Tongue (tissue), 3 donors: ENCODE measurements at places on chromosomes 16 and 17.

DNA sequence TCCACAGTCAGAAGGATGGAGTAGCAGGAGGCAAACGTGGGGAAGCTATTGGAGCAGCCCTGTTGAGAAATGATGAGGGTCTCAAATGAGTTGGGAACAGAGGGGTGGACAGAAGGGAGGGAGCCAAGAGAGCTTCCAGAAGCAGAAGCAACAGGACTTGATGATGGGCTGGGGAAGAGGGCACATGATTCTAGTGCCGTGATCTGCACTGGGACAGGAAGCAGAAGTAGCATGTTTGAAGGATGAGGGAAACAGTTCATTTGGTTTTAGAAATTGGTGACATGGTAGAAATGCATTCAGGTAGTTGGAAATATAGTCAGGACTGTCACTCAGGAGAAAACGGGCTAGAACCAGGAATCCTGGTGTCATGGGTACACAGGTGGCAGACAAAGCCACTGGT, 19.4 kb downstream of the EMP2 start:
- no peak for DNase-seq

GRCh38 chr17:34236281-34236892, 18.7 kb upstream of the CCL2 start:
- DNase-seq = no peak

DNA sequence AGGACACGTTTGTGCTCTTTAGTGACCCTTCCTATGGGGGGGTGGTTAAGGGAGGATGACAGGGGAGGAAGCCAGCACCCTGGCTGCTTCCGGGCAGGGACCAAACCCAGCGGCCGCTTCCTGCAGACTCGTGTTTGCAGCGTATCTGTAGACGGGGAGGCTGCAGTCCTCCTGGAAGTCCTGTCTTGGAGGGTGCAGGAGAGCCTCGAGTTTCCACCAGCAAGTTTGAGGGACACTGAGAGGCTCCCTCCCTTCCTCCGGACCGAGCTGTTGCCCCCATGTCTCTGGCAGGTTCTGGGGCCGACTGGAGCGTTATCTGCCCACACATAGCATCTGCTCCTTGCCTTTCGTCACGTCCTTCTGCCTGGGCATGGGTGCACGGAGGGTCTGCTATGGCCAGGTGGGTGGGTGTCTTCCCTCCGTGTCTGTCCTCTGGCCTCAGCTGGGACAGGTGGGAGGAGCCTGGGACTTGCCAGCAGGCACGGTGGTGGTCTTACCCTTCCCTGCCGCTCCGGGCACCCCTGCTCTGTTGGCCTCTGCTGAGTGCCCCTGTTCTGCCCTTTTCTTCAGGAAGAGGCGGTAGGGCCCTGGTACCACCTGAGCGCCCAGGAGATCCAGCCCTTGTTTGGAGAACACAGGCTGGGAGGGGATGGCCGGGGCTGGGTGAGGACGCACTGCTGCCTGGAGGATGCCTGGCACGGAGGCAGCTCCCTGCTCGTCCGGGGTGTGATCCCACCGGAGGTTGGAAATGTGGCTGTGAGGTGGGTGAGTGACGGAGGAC, 8.8 kb downstream of the ENGASE start:
- no peak for DNase-seq

DNA sequence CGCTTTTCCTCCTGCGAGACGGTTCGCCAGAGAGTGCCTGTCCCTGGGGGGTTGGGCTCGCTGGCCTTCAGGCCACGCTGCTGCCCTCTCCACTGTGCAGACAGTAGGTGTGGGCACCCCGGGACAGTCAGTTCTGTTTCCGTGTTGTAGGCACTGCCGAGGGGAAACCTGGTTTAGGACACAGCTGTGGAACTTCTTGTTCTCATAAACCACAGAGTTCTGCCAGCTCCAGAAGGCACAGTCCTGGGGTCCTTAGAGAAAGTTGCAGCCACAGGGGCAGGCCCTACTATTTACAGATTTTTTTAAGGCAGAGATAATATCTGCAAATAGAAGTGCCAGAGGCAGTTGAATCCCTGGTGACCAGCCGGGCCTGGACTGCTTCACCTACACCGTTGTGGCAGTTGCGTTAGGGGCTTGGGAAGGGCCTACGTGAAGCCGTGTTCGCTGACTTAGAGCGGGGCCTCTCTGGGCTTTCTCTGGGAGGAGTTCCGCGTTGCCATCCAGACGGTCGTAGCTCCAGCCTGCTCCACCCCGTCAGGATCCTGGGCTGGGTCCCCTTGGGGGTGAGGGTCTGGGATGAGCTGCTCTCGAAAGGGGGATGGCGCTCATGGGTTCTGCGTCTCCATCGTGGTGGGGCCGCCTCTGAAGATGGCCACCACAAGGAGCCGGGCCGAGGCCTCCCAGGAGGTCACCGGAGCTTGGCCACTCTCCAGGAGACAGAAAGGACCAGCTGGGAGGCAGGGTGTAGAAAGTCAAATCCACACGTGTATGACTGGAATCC, 126.3 kb downstream of the BANP start:
- no peak for DNase-seq

DNA sequence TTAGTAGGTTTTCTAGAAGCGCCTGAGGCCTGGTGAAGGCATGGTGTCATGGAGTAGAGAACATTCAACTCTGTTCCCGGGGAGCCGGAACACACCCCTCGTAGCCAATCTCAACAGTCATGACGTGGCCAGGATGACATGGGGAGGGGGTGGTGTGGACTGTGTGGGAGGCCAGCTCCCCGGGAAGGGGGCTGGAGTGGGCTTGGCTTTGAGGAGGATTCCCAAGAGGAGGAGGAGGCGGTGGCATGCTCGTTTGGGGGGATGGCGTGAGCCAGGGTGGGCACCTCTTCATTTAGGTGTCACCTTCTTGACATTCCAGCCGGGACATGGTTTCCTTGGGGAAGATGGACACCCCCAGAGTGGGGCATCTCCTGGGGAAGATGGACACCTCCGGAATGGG, 257.5 kb downstream of the SEC14L1 start:
- no peak for DNase-seq

- DNase-seq = no peak
Observed at GRCh38 chr16:87100306-87101058, 216.7 kb downstream of the C16orf95 start.

GRCh38 chr17:82939621-82940135, 99.9 kb upstream of the ZNF750 start:
- DNase-seq = no peak

DNA sequence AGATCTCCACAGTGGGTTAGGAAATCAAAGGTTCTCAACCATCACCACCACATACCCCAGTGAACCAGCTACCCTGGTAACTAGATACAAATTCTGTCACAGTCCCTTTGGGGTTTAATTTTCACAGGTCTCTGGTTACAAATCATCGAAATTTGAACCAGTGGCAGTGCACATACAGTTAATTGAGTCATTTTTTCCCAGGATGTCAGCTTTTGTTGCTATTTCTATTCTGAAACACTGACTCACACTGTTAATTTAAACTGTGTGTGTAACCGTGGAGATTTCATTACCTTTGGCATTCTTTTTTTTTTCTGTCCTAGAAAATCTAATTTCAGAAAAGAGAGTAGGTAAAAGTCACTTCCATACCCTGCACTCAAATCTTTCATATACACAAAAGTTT, 511.5 kb downstream of the TOX3 start:
- no peak for DNase-seq

DNA sequence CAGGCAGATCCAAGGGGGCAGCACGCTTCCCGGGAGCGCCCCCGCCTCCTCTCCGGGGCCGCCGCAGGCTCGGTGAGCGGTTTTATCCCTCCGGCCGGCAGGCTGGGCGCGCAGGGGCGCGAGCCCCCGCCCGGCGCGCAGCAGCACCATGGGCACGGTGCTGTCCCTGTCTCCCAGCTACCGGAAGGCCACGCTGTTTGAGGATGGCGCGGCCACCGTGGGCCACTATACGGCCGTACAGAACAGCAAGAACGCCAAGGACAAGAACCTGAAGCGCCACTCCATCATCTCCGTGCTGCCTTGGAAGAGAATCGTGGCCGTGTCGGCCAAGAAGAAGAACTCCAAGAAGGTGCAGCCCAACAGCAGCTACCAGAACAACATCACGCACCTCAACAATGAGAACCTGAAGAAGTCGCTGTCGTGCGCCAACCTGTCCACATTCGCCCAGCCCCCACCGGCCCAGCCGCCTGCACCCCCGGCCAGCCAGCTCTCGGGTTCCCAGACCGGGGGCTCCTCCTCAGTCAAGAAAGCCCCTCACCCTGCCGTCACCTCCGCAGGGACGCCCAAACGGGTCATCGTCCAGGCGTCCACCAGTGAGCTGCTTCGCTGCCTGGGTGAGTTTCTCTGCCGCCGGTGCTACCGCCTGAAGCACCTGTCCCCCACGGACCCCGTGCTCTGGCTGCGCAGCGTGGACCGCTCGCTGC, 832 bp downstream of the CDK5R1 start:
- DNase-seq = peak; percentile 42

- peak; percentile 35 for DNase-seq
Observed at GRCh38 chr16:79310710-79311109, 289.8 kb downstream of the MAF start.
